ENCODE measurements at places on chromosomes 3 and 15.

DNA sequence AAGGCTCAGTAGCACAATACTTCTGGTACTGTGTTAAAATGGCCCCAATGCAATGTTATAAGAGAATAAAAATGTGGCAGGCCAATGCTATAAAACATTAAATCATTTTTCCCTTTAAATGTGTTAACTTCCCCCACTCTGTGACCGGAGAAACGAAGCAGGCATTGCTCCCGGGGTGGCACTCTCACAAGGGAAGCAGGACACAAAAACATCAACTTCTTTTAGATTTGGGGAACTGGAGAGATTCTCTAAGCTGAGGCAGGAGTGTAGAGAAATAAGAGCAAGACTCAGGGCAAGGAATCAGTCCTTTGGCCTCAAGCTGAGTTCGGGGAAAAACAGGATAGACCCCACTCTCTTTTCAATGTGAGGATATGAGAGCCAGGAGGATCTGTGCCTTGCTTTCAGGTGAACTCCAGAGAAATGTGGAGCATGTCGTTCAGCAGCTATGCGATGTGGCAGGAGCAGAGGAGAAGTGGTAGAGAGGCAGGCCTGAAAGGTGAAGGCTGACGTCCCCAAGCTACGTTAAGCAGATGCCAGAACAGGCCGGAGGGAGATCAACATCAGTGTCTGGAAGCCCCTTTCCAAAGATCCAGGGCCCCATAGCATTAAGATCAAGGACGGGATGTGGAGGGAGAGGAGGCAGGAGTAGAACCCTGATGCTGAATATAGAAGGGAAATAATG is 160.2 kb downstream of the PLD1 start:
- no peak for DNase-seq

DNA sequence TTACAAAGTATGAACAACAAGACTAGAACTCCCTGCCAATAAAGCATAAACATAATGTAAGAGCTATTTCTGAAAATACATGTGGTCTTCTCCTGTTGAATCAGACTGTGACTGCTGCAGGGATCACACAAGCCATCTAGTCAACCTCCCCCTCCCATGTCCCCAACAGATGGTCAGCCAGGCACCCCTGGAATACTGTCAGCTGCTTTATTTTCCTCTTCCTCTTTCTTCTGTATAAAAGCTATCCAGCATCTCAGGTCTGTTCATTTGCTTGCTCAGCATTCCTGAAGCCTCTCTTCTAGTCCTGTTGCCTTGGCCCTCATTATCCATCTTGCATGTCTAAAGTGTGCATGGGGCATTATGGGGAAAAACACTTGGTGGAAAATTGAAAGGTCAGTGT is 6.5 kb upstream of the MINDY4B start:
- no peak for DNase-seq

DNA sequence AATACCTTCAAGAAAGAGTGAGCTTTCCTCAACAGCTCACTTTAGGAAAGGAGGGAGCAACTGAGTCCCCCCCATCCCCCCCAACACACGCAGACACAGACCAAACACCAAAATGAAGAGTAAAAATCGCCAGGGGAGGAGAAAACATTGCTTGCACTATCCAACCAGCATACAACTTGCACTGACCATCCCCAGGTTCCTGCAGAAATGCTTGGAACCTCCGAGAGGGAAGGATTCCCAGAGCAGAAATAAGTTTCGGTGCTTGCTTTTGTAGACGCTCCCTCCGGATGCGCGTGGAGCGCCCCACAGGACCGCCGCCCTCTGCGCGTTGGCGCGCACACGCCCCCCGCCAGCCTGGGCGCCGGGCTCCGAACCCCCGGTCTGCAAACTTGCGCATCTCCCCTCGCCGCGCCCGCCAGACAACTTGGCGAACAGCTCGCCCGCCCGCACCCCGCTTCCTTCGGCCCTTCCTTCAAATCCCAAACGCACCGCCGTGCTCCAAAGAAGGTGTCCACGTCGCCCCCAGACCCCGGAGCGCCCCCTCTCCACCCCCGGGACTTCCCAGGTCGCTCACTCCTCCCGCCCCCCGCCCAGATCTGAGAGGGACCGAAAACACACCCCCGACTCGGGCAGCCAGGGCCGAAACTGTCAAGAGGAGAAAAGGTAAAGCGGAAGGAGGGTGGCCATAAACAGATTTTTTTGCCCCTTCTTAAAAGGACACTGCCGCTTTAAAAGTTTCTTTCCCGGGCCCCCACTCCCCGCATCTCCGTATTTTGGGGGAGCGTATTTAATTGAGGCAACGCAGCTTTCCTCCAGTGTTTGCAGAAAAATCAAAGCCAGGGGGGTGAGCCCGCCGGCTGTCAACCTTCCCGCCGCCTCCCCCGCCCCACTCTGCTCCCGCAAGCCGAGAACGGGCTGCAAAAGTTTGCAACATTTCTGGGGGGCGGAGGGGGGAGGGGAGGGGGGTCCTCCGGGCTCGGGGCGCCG is 859 bp downstream of the RORA start:
- no peak for DNase-seq

- no peak for DNase-seq
Measured at GRCh38 chr3:72721683-72722381, 126.4 kb downstream of the SHQ1 start.

DNA sequence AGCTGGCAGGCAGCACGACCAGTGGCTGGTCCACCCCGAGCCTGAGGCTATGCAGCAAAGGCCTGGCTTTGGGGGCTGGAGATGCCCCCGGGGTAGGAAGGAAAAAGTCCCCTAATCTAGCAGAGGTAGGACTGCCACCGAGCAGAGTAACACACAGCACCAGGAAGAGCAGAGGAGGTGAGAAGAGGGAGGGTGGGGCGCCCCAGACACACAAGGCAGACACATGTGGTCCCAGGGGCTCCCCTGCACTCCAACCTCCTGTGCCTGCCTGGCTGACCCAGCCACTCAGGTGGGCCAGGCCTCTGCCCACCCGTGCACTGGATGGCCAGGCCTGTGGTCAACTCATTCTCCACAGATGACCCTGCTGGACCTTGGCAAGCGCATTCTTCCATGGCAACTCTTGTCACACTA is 112.4 kb downstream of the ADCY5 start:
- DNase-seq: no peak

DNA sequence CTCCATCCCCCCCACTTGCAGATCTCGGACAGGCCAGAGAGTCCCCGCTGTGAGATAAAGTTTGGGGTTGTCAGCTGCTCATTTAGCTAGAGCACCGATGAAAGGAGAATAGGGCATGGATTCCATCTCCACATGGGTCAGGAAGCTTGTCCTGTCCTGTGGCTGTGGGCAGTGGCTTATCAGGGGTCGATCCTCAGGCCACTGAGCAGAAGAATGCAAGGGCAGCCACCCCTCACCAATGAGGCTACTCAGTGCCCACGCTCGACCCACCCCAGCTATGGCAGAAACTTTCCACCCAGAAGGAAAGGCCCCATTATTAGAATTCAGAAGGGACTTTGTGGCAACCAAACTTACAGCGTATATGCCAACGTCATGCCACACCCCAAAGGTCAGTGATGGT is 43.3 kb downstream of the CPN2 start:
- no peak for DNase-seq

GRCh38 chr3:22297436-22297835 is 546.4 kb upstream of the ZNF385D start:
- DNase-seq: no peak

- DNase-seq: no peak
Measured at GRCh38 chr3:16468002-16468335, 45.5 kb downstream of the RFTN1 start.

DNA sequence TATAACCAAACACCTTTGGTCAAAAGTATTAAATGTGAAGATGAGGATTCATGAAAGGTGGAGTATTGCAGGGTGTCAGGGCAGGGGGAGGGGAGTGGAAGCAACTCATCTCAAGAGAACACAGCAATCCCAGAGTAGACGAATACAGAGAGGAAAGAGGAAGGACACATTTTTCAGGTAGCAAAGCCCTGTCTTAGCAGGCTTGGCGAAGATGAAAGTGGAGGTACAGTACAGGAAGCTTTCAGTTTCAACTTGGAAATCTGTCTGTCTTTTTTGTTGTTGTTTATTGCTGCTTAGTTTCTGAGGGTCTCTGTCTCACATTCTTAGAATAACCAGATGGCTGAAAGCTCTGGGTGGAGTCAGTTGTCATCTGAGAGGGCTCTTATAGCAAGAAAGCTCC is 80.8 kb upstream of the GPR149 start:
- DNase-seq: no peak

- no peak for DNase-seq
Measured at GRCh38 chr3:120928991-120929390, 21.0 kb downstream of the STXBP5L start.

- DNase-seq: no peak
Measured at GRCh38 chr3:131616719-131617118, 113.9 kb upstream of the MRPL3 start.

DNA sequence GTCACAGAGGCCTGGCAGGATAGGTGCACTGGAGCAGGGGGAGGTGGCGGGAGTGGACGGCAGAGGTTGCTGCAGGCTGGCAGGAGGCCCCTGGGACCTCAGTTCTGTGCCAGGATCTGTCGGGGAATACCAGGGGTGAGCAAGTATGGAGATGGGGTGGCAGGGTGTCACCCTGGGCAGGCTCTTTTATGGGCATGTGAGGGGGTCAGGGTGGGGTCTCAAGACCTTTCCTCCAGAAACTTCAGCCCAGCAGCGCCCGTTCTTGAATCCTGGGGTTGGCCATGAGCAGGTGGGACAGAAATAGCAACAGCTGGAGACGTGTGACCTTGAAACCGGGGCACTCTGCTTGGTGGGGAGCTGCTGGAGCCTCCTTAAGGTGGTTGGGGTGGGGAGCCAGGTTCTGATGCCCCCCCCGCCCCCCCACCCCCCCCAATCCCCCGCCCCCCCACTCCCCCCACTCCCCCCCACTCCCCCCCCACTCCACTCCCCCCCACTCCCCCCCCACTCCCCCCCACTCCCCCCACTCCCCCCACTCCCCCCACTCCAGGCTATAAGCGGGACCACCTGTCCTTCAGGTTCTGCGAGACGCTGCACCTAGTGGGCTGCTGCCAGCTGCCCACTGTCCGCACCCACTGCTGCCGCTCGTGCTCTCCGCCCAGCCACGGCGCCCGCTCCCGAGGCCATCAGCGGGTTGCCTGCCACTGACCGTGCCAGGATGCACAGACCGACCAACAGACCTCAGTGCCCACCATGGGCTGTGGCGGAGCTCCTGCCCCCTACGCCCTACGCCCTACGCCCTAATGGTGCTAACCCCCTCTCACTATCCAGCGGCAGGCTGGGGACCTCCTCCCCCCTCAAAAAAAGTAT is 84.9 kb downstream of the TBC1D2B start:
- DNase-seq: no peak

GRCh38 chr3:54781728-54782127 is 146.1 kb downstream of the LRTM1 start:
- DNase-seq: no peak

DNA sequence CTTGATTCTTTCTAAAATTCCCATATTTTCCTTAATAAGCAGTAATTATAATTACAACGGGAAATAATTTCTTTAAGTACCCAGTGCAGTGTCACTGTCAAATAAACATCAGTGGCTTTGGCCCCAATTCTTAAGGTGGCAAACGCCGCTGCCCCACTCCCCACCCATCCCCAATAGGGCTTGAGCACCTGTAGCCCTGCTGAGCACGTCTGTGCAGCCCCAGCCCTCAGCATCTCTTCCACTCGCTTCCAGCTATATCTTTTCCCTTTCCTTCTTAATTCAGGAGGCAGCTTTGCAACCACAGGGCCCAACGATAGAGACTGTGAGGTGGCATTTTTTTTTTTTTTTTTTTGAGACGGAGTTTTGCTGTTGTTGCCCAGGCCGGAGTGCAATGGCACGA is 9.0 kb downstream of the PPM1M start:
- no peak for DNase-seq

GRCh38 chr3:4067893-4068292 is 235.3 kb upstream of the SETMAR start:
- no peak for DNase-seq

GRCh38 chr3:136730595-136731273 is 21.4 kb downstream of the STAG1 start:
- DNase-seq: no peak

DNA sequence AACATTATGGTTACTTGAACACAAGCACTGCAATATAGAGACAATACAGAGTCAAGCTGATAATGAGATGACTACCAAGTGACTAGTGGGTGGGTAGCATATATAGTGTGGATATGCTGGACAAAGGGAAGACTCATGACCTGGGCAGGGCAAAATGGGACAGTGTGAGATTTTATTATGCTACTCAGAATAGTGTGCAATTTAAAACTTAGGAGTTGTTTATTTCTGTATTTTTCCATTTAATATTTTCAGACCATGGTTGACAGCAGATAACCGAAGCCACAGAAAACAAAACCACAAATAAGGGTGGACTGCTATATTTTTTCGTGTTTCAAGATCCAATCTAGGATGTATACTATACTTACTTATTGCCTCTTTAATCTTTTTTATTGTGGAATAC is 19.6 kb downstream of the GALK2 start:
- DNase-seq: no peak

GRCh38 chr3:27224197-27224596 is 145.0 kb downstream of the NEK10 start:
- no peak for DNase-seq

GRCh38 chr3:174958671-174959328 is 99.7 kb downstream of the NAALADL2 start:
- no peak for DNase-seq

GRCh38 chr3:150666167-150666566 is 37.6 kb downstream of the ERICH6 start:
- DNase-seq: no peak

GRCh38 chr15:92747047-92747446 is 91.5 kb upstream of the FAM174B start:
- no peak for DNase-seq

- no peak for DNase-seq
Measured at GRCh38 chr3:193798051-193798450, 205.0 kb downstream of the OPA1 start.

GRCh38 chr3:156721687-156722618 is 47.6 kb downstream of the TIPARP start:
- no peak for DNase-seq

GRCh38 chr3:86175051-86175536 is 815.9 kb downstream of the VGLL3 start:
- DNase-seq: no peak

GRCh38 chr3:140378571-140379340 is 299.1 kb upstream of the TRIM42 start:
- DNase-seq: no peak

- no peak for DNase-seq
Measured at GRCh38 chr3:195031574-195032003, 239.4 kb downstream of the XXYLT1 start.

All from stimulated activated CD4-positive, alpha-beta T cell treated with anti-CD3 and anti-CD28 coated beads, Interleukin-1b, Interleukin-23, amount 100 ng/mL, for 4 hours (primary cell).